Activated naive CD8-positive, alpha-beta T cell treated with anti-CD3 and anti-CD28 coated beads, Interleukin-2, amount 50 U/mL, for 16 hours (primary cell): ENCODE measurements at places on chromosomes 11 and 22.
A peak's percentile ranks its signal among the peaks of the same experiment; 100 is the strongest.

DNA sequence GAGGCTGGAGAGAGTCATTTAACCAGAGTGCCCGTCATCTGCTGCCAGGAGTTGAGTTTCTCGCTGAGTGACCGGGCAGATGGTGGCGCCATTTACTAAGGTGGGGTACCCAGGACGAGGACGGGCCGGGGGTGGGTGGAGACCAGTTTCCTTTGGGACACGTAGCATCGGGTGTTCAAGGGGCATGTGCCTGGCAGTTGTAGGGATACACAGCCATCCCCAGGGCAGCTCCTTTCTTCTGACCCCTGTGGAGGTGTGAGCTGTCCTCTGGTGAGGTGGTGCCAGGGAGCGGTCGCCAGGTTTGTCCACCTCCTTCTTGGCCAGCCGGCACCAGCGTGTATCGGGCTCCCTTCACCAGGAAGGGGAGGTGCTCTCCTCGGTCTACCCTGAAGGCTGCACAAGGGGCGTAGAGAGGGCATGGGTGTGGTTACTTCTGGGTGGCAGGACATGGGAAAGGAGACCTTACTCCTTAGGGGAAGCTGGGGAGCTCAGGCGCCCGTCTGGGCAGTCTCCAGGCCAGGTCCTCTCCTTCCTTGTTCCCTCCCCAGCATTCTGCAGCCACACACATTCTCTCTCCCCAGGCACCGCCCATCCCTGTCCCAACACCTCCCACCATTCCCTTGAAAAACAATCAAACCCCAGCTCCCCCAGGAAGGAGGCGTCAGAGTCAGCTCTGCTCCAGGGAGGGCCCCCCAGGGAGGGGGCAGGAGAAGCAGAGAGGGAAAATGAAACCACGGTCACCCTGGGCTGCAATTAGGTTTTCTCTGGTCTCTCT lies 10.3 kb upstream of the MB start:
- peak; percentile 25 for DNase-seq

GRCh38 chr22:44883011-44883421 lies 126.8 kb downstream of the PHF21B start:
- DNase-seq, result no peak

- peak; percentile 57 for DNase-seq
These were observed 3.3 kb downstream of the TKFC start for GRCh38 chr11:61336171-61336935.

GRCh38 chr22:28917747-28918549 lies 34.6 kb downstream of the ZNRF3 start:
- no peak for DNase-seq

GRCh38 chr11:4960877-4961276 lies 5.4 kb upstream of the OR51A2 start:
- no peak for DNase-seq

- DNase-seq, result no peak
These were observed 27.8 kb upstream of the CCDC134 start for GRCh38 chr22:41772645-41773044.

DNA sequence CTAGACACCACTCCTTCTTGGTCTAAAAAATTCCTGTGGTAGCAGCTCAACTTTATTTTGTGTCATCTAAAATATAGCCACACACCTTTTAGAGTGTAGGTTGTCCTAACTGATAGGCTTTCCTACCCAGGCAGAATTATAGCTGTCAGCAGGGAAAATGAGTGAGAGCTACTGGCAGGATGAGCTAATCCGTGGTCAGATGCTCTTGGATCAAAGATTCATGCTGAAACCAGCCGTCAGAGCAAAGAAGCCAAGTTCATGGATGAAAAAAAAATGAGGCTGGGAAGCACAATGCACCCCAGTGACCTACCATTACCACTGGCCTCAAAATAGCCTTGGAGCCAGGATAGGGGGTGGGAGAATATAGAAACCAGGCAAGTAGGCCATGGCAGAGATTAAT lies 113.1 kb upstream of the BLID start:
- no peak for DNase-seq

- no peak for DNase-seq
These were observed 81.7 kb upstream of the APOA1 start for GRCh38 chr11:116918925-116919655.

- DNase-seq, result no peak
These were observed 87.9 kb downstream of the ADAMTS15 start for GRCh38 chr11:130536106-130537040.

DNA sequence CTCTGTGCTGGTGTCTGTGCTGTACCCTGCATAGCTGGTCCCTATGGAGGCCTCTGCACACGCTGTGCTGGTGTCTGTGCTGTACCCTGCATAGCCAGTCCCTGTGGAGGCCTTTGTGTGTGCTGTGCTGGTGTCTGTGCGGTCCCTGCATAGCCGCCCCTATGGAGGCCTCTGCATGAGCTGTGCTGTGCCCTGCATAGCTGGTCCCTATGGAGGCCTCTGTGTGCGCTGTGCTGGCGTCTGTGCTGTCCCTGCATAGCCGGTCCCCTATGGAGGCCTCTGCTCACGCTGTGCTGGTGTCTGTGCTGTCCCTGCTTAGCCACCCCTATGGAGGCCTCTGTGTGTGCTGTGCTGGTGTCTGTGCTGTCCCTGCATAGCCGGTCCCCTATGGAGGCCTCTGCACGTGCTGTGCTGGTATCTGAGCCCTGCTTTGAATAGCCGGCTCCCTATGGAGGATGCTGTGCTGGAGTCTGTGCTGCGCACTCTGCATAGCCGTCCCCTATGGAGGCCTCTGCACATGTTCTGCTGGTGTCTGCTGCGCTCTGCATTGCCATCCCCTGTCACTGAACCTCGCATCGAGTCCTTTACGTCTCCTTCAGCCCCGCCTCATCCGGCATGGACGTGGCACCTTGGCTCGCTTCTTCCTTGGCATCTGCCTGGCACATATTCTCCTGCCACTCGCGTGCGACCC lies 6.2 kb downstream of the NADSYN1 start:
- DNase-seq, result no peak

DNA sequence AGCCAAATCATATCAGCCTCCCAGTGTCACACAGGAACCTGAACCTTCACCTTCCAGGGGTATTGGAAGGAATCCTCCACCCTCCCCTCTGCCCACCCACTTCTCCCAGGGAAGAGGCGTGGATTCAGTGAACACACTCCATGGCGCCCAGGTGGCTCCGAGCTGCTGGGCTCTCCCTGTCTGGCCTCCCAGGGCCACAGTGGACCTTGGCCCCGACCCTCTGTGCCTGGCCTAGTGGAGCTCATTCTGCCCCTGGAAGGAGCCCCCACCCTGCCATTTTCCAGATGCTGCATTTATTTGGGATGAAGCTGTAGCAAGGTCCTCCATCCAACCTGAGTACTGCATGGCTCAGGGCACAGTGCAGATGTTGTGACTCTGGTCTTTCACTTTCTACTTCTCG lies 1340.1 kb downstream of the TBC1D22A start:
- no peak for DNase-seq

DNA sequence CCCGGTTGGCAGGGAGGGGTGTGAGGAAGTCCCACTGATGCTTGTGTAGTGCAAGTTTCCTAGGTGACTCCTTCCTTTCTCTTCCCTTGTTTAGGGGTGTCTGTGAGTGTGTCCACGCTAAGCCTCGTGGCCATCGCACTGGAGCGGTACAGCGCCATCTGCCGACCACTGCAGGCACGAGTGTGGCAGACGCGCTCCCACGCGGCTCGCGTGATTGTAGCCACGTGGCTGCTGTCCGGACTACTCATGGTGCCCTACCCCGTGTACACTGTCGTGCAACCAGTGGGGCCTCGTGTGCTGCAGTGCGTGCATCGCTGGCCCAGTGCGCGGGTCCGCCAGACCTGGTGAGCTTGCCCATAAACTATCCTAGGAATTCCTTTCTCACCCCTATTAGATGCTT lies 10.4 kb downstream of the CCKBR start:
- DNase-seq, result no peak

DNA sequence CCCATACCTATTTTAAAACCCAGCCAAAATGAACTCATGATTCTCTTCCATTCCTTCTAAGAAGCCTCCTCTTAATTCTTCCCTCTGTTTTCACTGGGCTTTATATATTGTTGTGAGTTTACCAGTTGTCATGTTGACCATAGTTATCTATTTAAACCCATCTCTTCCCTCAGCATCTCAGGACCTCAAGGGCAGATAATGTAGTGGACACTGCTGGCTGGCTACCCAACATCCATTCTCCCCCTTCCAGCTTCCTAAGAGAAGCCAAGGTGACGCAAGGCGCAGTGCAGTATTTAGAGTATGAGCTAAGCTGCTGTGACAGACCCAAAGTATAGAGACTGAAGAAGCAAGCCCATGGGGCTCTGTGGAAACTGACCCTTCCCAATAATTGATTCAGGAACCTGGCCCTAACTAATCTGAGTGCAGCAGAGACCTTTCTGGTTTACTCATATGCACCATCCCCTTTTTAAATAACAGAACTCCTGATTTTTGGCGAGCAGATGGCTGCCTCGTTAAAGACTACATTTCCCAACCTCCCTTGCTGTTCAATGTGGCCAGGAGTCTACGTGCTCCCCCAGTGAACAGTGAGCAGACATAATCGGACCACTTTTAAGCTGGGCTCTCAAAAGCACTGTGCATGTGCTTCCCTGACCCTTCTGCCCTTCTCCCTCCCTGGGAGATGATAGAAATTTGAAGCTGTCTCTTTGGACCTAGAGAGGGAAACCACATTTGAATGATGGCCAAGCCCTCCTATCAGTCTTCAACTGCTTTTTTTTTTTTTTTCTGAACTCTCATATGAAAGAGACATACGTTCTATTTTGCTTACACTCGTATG lies 28.1 kb upstream of the CREB3L1 start:
- no peak for DNase-seq

DNA sequence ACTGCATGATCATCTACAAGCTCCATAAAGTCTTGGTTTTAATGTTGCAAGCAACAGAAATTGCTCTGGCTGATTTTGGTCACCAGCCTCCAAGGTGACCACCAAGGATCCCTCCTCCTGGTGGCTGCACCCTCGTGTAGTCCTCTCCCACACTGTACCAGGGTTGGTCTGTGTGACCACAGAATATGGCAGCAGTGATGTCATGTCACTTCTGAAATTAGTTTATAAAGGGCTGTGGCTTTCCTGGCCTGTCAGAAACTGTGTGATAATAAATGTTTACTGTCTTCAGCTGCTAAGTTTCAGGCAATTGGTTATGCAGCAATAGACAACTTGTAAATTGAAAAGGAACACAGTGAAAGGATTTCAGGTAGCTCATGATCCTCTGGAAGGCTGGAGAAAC lies 5.3 kb upstream of the PRDM11 start:
- no peak for DNase-seq

DNA sequence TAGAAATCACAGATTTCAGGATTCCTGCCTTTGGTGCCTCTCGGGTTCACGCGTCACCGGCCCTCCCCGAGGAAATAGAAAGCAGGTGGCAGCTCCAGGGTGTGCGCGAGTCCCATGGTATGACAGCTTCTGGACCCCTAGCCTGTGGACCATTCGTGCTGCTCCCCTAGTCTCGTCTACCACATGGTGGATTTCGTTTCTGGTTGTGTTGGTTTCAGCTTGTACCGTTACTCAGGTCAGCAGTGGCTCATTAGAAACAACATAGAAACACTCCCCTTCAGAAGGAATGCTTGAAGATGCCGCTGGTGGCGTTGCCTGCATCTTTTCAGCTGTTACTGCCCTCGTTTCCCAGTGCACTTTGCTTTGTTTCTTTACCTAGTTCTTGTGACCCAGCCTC lies 700 bp downstream of the TTC17 start:
- DNase-seq, result peak; percentile 4

- DNase-seq, result no peak
These were observed 636 bp upstream of the PHOX2A start for GRCh38 chr11:72244361-72245262.

DNA sequence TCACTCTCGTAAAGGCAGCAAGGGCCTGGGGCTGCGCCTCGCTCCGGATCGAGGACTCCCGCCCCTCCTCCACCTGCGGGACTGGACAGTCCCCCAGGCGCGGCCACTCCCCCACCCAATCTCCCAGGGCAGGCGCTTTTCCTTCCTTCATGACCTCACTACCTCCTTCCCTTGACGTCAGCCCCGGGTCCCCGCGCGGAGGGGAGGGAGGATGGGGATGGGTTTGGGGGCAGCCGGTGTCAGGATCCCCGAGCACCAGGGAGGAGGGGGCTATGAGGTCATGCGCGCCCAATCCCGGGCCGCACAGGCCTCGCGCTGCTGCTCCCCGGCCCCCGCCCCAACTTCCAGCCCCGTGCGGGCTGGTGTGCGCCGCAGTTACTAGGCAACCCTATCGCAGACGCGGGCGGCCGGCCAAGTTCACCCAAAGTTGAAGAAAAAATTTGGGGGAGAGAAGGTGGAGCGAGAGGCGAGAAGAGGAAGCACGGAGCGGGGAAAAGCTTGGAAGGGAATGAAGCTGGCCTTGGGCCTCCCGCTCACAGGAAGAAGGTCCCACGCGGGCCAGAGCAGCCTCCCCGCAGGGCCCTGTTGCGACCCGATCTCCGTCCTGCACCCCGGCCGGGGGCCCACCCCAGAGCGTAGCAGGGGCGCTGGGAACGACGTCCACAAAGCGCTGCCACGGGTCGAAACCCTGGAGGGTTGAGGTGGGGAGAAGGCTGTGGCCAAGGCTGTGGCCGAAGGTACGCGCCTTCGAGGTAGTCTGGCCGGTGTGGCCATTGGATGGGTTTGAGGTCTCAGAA lies 8.3 kb downstream of the WT1 start:
- no peak for DNase-seq

- DNase-seq, result no peak
These were observed 15.7 kb upstream of the SYT8 start for GRCh38 chr11:1819074-1819473.

GRCh38 chr11:125918140-125918840 lies 14.0 kb downstream of the DDX25 start:
- no peak for DNase-seq

- no peak for DNase-seq
These were observed 33.3 kb upstream of the PDGFB start for GRCh38 chr22:39278040-39278439.

DNA sequence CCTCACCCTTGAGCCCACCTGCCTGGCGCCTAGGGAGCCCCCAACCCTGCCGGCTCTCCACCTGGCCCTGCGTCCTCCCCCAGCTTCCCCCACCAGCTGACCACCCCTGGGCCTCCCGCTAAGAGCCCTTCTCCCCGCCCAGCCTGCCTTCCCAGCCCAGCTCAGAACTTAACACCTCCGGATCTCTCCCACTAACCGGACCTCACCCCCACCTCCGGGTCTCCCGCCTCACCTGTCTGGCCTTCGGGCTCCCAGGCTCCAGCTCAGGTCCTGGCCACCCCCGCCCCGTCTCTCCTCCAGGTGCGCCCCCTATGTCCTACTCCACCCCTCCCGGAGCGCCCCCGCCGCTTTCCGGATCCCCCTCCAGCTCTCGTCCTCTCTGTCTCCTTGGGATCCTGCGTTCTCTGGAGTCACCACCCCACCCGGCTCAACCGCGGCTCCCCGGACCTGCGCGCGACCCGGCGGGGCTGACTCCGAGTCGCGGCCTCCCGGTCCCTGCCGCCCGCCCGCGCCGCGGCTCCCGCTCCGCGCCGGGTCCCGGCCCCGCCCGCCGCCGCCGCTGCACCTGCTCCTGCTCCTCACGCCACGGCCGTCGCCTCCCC lies at the start of gene KCNJ11:
Gene KCNJ11 (minus strand): TSS at position 51 of the 602 bp plus-strand sequence. CDS start 568 bp downstream, outside the sequence.
- no peak for DNase-seq

GRCh38 chr11:66845876-66846212 lies 2.6 kb downstream of the RCE1 start:
- no peak for DNase-seq

DNA sequence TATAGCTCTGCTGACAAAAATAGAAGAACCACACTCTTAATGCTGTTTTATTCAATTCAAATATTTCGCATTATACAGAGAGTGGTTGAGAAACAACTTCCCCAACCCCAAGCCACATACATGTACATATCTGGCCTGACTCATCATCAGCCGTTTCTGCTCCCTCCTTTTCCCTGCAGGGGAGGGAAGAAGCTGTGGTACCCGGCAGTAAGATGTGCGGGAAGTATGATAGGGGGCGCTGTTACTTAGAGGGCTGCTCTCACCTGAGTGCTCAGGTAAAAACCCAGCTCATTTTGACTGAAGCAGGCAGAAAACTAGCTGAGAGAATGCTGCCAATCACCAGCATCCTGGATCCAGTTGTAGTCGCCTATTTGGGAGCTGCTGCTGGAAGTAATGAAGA lies 85.5 kb downstream of the NELL1 start:
- no peak for DNase-seq
